Stimulated activated CD8-positive, alpha-beta memory T cell treated with anti-CD3 and anti-CD28 coated beads, Interleukin-15, amount 100 ng/mL, for 1 hour (primary cell): ENCODE measurements at places on chromosomes 5 and 9.

DNA sequence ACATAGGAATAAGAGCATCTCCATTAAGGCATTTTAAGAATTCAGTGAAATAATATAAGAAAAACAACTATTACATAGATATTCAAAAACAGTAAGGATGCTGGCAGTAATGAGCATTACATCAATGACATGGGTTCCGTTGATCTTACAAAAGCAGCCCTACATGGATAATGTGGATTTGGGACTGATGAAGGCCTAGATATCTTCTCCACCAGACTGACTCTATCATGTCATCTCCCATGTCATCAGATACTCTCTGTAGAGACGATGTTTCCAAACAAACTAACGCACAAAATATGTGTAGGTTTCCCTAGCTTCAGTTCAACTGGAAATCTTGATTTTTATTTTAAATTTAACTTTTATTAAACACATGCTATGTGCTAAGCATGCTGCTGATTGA, 3.6 kb downstream of the LURAP1L start:
- DNase-seq, result no peak

DNA sequence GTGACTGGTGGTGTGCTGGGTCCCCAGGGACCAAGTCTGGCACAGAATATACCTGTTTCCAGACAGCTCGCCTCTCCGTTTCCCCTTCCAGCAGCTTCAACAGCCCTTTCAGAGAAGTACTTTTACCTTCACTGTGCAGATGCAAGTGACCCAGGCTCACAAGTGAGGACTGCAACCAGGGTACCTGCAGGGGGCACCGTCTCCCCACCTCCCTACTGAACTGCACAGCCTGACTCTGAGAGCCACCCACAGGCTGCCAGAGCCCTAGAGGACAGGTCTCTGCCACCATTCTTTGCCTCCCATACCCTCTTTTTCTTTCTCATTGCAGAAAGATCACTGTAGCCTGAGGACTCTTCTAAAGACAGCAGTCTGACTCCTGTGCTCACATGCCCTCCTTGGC, 15.4 kb downstream of the IL9 start:
- DNase-seq, result no peak

GRCh38 chr5:54644226-54644625, 126.7 kb downstream of the SNX18 start:
- DNase-seq, result no peak

- DNase-seq, result no peak
Observed at GRCh38 chr5:8828596-8829322, 717.1 kb downstream of the SEMA5A start.

- no peak for DNase-seq
Observed at GRCh38 chr5:83331842-83332241, 139.7 kb upstream of the VCAN start.

DNA sequence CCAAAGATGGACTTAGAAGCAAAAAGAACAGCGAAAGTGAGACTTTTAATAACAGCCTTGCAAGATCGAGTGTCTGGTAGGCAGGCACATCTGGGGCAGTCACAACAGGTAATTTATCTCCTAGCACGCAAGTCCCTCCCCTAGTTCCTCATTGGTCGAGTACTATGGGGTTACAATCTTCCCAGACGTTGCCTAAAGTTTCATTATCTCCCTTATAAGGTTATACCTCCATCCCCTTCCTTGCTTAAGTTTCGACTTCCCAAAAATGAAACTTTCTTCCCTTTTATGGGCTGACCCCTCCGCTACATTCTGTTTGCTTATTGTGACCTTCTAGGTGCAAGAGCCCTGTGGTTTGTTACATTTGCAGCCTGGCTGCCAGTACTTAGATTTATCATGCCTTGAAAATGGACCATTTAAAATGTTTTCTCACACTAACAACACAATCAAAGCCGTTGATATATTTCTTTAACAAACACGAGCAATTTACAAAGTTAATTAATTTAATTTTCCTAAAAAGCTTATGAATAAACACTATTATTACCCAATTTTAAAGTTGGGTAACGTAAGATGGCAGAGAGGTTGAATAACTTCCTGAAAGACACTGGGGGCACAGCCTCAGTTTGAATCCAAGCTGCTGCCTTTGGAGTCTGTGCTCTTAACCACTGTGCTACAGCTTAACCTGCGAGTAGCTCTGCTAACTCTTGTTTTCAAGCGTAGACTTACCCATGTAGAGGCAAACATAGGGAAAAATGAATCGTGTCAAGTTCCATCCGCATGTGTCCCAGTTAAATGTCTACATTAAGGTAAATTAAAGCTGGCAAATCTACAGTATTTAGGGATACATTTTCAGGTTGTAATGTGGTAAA, 91.7 kb downstream of the EDIL3 start:
- no peak for DNase-seq

DNA sequence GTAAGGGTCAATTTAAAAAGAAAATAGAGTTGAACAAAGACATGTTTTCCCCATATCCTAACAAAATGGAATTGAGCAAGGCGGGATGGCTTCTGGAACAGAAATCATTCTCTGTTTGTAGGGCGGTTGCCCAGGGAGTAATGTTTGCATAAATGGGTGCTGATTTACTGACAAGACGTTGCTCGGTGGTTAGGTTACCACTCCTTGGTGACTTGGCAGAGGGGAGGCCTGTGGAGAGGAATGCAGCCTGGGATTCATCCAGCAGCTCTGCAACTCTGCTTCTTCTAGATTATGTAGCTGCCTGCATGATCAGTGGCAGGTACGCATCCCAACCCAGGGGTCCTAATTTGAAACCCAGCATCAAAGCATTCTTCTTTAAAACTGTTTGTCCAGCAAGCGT, 200.2 kb downstream of the CFAP90 start:
- no peak for DNase-seq

- no peak for DNase-seq
Observed at GRCh38 chr5:73663161-73663859, 37.3 kb downstream of the ARHGEF28 start.

GRCh38 chr5:142944140-142944539, 174.0 kb downstream of the ARHGAP26 start:
- DNase-seq, result no peak

- DNase-seq, result no peak
Observed at GRCh38 chr5:93407454-93407853, 173.6 kb downstream of the NR2F1-AS1 start.

DNA sequence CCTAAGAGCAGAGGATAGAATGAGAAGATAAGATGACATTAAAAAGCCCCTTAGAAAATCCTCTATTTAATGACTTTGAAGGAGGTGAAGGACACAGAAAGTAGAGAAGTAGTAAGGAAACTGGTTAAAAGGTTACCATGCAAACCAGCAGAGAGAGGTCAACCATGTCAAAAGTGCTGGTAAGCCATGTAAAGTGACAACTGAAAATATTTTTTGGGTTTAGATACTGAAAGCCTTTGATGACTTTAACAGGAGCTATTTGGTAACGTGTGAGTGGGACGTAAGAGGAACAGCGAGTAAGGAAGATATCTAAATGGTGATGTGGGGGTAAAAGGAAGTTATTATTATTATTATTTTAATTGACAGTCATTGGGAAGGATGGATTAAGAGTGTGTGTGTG, 56.9 kb downstream of the MACIR start:
- DNase-seq, result no peak

DNA sequence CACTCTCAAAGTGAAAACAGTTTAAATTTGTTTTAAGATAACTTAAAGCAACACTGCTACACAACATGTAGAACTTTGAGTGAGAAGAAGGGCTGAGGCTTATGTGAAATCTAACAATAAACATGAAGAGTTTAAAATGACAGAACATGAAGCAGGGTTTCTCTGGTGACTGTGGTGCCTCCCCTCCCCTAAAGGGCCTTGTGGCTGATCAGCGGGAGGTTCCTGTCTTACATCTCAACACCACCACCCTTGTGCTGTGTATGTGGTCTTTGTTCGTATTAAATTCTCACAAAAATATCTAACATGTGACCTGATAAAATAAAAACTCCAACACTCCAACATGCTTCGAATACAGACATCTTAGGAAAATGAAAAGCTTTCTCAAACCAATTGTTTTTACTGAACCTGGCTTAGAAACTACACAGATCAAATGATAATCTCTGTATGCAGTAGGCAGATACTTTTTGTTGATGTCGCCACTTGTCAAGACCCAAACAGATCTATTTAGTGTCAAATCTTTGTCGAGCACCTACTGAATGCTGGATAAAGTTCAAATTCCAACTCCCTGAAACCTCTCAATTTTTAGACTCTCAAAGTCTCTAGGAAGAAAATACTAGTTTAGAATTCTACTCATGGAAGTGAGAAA, 9.9 kb upstream of the IQGAP2 start:
- no peak for DNase-seq

DNA sequence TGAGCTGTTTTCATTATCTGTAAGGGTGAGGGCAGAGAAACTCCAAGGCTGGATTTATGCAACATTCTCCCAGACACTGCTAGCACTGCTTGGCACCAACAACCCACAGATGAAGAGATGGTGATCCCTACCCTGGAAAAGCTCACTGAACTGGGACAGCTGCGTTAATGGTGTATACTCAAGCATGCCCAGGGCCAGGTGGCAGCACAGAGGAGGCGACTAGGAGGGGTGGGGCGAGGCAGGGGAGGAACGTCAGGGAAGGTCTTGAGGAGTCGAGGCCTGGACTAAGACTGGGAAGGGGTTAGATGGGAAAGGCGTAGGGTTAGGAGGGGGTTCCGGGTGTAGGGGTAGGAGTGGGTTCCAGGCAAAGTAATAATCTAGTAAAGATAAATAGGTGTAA, 73.1 kb upstream of the TBC1D9B start:
- DNase-seq, result no peak

DNA sequence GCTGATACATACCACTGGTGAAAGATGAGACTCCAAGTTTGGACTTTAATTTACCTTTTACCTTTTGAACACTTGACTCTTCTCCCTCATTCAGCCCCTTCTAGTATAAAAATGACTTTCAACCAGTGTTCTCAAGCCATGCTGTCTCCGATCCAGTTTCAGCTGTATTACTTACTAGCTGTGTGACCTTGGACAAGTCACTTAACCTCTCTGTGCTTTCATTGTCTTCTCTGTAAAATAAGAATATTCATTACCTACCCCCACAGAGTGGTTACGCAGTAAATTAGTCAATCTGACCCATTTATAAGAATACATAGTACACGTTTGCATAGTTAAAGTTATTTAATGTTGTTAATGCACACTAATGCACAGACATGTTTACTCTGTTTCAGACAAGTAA, 12.6 kb upstream of the CEMIP2 start:
- no peak for DNase-seq

GRCh38 chr5:33828626-33829308, 63.0 kb downstream of the ADAMTS12 start:
- DNase-seq, result no peak

- no peak for DNase-seq
Observed at GRCh38 chr9:97487107-97487506, 14.4 kb upstream of the TMOD1 start.

DNA sequence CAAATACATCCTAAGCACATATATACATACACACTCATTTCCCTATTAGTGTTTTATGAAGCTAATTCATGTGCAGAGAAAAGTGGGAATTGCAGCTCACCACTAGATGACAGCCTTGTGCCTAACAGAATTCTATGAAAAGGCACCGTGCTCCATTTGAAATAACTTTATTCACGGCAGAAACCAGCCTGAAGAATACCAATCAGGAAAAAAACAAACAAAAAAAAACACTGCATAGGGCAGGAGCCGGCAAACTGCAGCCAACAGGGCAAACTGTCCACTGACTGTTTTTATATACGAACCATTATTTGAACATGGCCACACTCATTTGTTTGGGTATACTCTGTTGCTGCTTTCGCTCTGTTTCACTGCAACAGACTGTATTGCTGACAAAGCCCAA, 33.6 kb downstream of the ERMP1 start:
- no peak for DNase-seq

DNA sequence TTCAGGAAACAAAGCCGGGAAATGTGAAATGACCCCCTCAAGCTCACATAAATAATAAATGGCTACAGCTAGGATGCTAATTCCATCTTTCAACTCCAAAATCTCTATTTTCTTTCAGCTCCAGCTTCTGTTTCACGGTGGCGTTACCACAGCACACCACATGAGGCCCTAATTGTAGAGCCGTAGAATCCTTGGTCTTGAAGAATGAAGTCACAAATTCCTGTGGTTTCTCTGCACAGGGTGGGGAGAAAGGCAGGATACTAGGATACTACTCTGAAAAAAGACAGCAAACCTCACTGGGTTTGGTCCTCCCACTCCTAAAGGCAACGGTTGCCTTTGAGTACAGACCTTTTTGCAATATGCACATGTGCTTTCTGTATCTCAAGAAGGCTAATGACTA, 13.9 kb upstream of the RARS1 start:
- no peak for DNase-seq

DNA sequence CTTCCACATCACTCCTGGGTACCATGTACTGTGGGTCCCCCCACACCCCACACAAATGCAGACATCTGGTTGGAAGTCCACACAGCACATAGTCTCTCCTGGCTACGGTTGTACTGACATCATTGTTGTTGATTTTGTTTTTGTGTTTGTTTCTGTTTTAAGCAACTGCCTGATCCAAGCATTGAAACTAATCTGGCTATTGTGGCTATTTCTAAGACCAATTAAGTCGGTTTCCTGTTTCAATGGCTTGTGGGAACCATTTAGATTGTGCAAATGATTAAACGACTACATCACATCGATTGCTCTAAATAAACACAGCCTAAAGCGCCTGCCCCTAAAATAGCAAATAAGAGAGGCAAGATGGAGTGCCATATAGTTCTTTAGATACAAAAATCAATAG, 226.8 kb upstream of the IRX4 start:
- no peak for DNase-seq

- DNase-seq, result no peak
Observed at GRCh38 chr9:35423499-35423898, 66.4 kb upstream of the RUSC2 start.

DNA sequence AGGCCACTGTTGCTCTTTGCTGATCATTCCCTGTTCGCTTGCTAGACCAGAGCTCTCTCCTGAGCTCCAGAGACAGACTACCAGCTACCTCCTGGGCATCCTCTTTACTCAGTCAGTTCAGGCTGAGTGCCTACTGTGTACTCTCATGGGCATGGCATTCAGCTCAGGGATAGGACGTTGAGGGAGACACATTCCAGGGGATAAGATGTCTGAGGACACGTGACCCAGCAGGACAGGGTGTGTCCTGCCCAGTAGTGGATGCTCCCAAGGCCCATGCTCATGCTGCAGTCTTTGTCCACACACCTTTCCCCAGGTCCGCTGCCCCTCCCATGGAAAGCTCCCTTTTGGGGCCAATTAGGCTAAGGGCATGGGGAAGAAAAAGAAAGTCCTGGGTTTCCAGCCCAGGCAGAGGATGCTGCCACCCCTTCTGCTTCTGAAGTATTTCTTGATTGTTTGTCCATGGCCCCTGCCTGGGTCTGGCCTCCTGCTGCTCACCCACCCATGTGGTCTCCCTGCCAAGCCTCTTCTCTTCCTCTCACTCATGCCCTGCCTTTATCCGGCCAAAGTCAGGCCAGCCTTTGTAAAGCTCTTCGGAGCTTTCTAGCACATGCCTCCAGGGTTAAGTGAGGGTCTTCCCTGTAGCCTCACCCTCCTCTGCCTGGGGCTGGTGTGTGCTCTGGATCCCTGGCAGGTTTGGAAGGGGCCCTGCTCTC, 60.5 kb upstream of the PITX1 start:
- no peak for DNase-seq

GRCh38 chr5:142388696-142389095, 63.9 kb upstream of the SPRY4 start:
- DNase-seq, result no peak

GRCh38 chr9:95696701-95697100, 178.8 kb upstream of the ERCC6L2 start:
- DNase-seq, result no peak
